ENCODE measurements at places on chromosomes 6 and 20.

DNA sequence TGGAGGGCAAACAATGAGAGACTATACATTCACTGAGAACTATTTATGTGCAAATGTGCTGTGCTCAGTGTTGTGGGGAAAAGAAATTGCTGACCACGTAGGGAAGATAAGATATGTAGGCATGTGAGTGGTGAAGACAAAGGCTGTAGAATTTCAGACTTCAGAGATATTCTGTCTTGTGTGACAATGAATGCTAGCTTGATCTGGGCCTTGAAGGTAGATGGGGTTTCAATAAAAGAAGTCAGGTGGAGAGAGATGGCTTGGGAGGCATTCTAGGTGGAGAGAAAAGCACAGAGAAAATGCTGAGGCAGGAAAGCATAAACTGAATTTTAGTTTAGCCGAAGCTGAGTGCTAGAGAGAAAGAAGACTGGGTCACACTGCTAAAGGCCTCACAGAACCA, 56.8 kb upstream of the EEF1A1 start:
- no peak for DNase-seq

GRCh38 chr6:13795041-13795750, 19.2 kb downstream of the MCUR1 start:
- DNase-seq, result peak; percentile 94

- no peak for DNase-seq
Measured at GRCh38 chr20:14726591-14726990, 389.2 kb upstream of the FLRT3 start.

- peak; percentile 91 for DNase-seq
Measured at GRCh38 chr20:58179432-58180099, 48.9 kb downstream of the ANKRD60 start.

GRCh38 chr6:139240161-139241010, 51.4 kb downstream of the TXLNB start:
- peak; percentile 82 for DNase-seq

GRCh38 chr6:54244430-54244829, 63.8 kb upstream of the TINAG start:
- DNase-seq, result peak; percentile 28

GRCh38 chr6:69064226-69064625, 429.1 kb downstream of the ADGRB3 start:
- DNase-seq, result no peak

DNA sequence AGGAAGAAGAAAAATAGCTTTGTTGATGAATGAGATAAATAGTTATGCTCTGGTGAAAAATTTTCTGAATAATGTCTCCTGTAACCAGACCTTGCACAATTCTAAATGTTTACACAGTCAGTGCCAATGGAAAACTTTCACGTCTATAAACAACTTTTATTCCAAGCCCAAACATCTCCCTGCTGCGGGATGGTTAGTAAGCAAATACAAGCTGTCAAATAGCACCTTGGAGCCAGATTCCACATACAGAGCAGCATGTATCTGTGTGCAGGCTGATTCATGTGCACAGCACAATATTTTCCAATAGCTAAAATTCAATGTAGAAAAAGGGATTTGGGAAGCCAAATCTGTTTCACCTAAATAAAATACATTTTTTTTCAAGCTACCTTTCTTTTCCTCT, 813.3 kb downstream of the HACE1 start:
- peak; percentile 24 for DNase-seq

GRCh38 chr20:64065062-64065973, 2.3 kb downstream of the TCEA2 start:
- DNase-seq, result no peak

DNA sequence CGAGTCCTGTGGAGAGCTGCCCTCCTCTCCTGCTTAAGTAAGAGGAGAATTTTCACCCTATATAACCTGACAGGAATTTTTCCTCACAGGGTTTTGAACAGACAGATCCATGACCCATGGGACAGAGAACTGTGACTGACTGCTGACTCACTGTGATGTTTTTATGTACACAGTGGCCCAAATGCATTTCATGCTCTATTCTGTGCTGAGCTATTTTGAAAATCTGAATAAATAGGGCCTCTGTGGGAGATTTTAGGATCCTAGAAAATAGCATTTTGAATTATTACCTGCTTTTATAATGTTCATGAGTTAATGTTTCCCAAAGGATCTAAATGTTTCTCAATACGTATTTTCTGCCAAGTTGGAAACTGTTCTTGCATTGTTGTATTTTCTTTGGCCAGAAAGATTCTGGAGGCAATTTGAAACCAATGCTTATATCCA, 577.4 kb downstream of the HTR1B start:
- DNase-seq, result no peak

DNA sequence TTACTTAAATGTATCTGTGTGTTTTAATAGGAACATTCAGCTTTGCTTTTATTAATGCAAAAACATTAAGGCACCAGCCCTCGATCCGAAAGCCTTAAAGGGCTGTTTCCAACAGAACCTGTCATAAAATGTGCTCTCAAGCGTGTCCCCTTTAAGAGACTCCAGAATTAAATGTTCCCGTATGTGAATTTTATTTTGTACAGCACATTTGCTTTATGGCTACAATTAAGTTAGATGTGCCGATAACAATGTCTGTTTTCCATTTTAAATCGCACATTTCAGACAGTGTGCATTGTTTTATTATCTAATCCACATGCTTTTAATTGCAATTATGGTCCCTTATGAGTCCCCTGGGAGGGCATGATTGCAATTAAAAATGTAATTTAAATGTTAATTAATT, 198.9 kb downstream of the TSHZ2 start:
- no peak for DNase-seq

- no peak for DNase-seq
Measured at GRCh38 chr6:43444036-43444435, 11.3 kb downstream of the DLK2 start.

GRCh38 chr20:34415079-34415478, 52.0 kb downstream of the ITCH start:
- DNase-seq, result no peak

Measured in eye (tissue), 1 donor.